NCI-H510A treated with DMSO at 0.1 percent for 48 hours (cell line): ENCODE measurements at places on chromosomes 5 and 9.

DNA sequence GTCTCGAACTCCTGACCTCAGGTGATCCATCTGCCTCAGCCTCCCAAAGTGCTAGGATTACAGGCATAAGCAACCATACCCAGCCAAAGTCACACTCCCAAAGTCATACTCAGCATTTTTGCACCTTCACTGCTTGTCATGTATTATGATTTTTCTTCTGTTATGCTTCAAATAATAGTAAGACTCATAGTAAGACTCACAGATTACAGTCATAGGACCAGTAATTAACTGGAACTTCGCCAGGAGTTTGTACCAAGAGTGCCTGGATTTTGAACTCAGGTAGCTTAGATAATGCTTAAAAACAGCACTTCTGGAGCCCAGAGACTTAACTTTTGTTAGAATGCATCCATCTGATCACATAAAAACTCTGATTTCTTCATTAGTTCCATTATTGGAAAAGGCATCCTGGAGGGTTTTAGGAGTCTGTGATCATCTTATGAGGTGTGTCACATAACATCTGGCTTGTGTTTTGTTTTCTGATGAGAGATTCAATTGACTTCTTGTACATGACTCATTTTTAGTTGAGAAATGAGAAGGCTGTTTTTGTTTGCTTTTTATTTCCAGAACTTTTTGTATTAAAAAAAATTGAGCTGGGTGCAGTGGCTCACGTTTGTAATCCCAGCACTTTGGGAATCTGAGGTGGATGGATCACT lies 131.5 kb downstream of the ADAMTS19 start:
- no peak for DNase-seq

DNA sequence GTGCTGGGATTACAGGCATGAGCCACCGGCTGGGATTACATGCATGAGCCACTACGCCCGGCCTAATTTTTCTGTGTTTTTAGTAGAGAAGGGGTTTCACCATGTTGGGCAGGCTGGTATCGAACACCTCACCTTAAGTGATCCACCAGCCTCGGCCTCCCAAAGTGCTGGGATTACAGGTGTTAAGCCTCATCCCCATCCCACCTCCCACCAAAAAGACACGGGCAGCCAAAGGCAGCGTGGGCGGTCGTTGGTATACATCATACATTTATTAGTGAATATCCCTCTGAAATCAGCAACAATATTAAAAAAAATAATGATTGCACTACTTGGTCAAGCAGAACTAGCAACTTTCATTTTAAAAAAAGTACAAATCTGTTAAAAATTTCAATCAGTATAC lies 10.7 kb downstream of the RNF44 start:
- no peak for DNase-seq

GRCh38 chr5:172571413-172571812 lies 69.7 kb upstream of the NEURL1B start:
- no peak for DNase-seq

GRCh38 chr5:122267185-122267584 lies 44.9 kb upstream of the SNCAIP start:
- DNase-seq: no peak

- DNase-seq: no peak
These were observed 78.4 kb downstream of the SFXN1 start for GRCh38 chr5:175556794-175557193.

DNA sequence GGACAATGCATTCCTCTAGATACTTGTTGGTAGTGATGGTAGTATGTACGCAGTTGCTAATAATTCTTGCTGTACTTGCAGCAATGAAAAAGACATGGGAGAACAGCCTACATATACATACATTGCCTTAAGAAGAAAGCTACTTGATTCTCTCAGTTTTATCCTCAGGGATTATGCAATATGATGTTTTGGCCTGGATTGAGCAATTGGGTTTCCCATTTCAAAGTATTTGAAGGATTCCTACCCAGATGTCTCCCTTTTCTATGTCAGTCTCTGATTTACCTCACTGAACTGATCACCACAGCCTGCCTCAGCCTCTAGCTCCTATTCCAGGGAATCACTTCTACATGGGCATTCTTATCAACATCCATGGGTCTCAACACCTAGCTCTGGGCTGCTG lies 210.1 kb upstream of the CDH10 start:
- DNase-seq: no peak

- no peak for DNase-seq
These were observed 78.1 kb downstream of the RAPGEF1 start for GRCh38 chr9:131661568-131662288.

GRCh38 chr5:91388362-91388761 lies 5.2 kb upstream of the ARRDC3 start:
- DNase-seq: no peak

DNA sequence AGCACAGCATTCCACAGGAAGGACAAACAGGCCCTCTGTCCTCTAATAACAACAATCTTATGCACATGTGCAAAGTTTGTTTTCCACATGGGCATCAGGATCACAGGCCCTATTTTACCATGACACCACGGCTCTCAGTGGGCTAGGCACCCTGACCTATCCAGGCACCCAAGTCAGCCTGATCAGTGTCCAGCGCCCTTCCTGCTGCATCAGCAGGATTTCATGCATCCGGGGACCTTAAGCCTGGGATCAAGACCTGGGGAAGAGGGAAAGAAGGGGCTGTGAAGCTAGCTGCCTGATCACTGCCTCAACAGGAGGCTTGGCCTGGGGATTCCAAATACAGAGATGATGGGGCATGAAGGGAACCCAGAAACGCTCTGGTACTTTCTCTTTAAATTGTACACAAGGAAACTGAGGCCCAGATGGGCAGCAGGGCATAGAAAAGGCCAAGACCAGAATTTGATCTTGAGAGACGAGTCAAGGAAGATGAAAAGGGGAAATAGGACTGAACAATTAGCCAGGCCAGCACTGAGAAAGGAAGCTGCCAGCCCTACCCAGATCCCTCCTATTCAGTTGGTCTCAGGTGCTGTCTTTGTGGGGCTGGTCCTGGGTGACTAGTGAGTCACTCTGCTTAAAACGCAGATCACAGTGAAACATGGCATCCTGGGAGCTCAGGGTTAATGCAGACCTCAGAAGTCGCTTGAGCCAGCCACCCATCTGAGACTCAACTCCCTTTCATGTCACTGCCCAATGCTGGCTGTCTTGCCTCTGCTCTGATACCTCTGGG lies 57.9 kb downstream of the SHB start:
- DNase-seq: no peak

DNA sequence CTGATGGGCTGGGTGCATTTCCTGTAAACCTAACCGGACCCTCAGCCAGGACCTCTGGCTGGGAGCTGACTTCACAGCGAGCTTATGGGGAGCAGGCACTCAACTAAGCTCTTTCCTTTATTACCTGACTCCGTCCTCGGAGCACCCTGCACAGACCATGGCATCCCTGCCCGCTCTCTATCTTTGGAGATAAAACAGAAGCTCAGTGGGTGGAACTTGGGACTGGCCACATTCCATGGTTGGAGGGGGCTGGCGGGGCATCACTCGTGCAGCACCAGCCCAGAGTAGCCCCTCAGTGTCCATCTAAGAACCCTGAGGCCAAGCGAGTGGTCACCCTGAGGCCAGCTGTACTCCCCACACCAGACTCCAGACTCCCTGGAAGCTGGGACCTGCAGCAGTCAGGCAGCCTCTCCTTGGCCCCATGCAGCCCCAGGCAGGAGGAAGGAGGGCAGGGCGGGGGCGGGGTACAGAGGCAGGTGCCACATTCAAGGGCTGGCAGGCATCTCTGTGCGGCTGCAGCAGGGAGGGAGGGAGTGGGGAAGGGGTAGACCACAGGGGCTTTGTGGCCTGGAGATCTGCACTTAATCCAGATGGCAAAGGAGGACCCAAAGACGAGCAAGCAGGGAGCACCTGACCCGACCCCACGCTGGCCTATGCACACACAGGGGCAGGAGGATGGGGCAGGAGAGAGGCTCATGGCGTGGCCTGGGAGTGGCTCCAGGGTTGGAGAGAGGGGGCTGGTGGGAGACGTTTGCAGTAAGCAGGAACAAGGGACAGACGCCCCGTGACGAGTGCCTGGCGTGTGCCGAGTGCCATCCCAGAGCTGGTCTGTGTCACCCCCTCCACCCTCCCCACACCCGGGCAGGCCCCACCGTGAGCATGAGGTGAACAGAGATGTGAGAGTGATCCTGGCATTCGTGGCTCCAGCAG lies 26.1 kb downstream of the GLT6D1 start:
- DNase-seq: no peak

GRCh38 chr5:78600687-78601414 lies 47.7 kb downstream of the LHFPL2 start:
- no peak for DNase-seq

GRCh38 chr9:8536845-8537244 lies 737.3 kb upstream of the DMAC1 start:
- no peak for DNase-seq

DNA sequence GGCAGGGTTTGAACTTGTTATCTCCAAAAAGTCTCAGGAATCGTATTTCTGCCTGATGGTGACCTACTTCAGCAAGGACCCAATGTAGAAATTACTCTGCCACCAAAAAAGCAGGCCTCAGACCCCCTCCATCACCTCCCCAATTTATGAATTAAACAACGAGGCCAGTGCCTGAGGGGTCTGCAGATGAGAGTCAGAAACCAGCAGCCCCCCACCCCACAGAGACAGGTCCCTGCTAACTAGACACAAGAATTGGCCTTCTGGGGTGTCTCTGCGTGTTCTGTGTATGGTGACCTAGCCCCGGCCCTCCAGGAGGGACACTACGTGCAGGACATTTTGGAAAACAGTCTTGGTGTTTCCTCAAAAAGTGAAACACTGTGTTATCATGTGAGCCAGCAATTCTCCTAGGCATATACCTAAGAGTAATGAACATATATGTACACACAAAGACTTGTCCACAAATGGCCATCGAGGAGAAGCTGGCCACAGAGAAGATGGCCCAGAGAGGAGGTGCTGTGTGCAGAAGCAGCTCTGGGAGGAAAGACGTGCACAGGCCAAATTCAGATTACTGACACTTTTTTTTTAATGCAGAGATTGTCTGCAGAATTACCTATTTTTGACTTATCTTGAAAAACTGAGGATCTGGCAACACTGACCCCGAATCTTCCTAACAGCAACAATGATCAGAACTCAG lies 93.8 kb downstream of the ADAMTS2 start:
- no peak for DNase-seq

- no peak for DNase-seq
These were observed 61.5 kb upstream of the TNFSF8 start for GRCh38 chr9:114991861-114992260.

GRCh38 chr5:179613460-179614071 lies 9.9 kb downstream of the HNRNPH1 start:
- DNase-seq: no peak
